Ascending aorta (tissue), 2 donors: ENCODE measurements at places on chromosomes 7 and 10. TPM values are rescaled to one million over a fixed set of nuclear protein-coding genes. Genes with fewer than 3 reads are reported as not detected.

The NT5C2 gene
- 25.9 TPM for total RNA-seq

The MSMB gene
- not detected for total RNA-seq

GRCh38 chr10:119235356-119235755 lies 28.0 kb downstream of the GRK5 start:
- DNase-seq = no peak

- no peak for DNase-seq
These were observed 37.0 kb upstream of the GLI3 start for GRCh38 chr7:42274053-42274452.
